ENCODE measurements at places on chromosomes 1 and 21.

GRCh38 chr21:17495680-17496079 lies 17.2 kb upstream of the CXADR start:
- peak; percentile 32 for DNase-seq

DNA sequence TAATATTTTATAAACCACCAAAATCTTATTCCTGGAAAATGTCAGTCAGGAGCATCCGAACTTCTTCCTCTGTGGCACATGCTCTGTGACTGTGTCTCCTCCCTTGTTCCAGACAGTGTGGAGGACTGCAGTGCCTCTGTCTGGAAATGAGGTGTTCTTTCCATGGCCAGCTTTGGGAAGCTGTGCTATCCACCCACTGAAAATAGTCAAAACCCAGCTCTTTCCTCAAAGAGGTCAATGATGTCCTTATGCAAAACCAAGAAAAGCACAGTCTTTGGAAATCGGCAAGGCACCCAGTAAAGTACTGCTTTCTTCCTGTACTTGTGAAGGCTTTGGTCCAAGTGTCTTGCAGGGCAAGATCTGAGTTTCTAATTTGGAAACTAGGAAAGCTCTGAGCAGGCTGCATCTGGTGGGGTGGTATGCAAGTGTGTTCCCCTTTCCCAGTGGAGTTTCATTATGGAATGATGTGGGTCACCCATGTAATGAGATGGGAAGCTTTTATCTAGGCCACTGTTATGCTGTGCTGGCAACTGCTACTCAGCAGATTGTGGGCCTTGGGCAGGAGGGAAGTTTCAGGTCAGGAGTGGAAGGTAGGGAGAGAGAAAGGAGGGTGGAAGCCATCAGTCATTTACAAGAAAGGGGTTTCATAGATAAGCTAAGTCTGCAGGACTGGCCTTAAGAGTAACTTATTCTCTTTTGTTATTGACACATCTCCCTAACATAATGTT lies 6.0 kb downstream of the KIAA0040 start:
- DNase-seq, result no peak

DNA sequence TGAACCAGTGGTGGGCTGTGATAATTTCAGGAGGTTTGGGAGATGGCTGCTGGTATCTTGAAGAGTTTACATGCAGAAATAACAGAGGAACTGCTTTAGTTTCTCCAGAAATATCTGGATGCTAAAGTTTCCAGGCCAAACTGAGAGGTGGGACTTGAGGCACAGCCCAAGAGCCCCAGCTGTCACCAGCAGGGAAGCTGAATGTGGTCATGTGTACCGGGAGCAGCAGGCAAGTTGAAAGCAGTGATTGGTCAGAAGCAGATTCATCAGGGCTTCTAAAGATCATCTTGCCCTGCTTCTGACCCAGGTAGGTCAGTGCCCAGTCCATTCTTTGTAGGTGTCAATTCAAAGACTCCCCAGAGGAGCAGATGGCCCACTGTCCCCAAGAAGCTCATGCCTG lies 7.9 kb upstream of the RPTN start:
- DNase-seq, result no peak

- no peak for DNase-seq
These were observed 31.2 kb upstream of the RGL1 start for GRCh38 chr1:183773482-183774274.

DNA sequence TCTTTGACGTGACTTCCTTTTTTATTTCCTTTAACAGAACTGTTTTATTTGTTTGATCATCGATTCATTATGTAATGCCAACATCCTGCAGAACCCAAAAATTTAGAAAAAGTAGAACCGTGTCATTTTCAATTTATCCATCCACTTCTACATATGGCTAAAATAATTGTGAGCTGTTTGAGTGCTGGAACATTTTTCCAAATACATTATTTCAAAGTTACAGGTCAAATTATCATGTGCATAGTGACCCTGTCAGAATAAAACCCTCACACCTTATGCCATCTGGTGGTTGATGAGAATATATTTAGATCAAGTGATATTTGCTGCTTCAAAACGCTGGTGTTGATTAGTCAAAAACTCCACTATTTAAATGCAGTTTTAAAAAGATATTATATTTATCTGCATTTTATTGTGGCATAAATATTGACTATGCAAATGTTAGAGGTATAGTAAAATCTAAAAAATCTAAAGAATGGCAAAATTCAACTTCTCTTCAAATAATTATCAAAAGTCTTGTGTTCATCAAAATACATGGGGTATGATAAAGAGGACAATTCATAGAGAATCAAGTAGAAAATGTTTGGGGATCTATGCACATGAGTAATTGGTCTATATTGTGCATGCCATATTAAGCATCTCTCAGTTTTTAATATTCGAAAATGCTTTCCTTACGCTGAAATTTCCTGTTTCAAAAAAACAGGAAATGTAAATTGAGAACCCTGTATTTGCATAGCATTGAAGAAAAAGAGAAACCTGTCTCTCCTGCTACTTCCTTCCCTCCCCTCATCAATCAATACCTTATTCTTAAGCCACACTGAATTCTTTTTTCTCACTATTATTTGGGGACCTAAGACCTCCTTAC lies 39.7 kb downstream of the UBE2U start:
- DNase-seq, result peak; percentile 73

DNA sequence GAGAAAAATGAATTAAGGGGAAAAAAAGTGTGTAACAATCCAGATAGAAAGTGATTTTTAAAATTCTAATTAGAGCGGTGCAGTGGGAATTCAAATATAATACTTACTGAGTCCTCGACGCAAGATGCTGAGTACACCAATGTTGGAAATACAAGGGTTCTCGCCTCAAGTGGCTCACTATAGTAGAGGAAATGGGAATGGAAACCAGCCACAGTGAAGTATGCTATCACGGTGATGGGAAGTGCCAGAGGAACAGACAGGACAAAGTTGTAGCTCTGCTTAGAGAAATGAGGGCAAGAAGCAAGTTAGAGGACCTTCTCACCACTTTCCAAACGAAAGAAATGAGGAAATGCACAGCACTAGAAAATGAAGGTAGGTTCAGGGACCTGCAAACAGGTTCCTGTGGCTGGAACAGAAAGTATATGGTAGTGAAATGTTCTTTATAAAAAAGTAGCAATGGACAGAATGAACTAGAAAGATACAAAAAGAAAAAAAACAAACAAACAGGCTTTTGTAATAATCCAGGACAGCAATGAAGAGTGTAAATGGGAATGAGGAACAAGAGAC lies 13.5 kb downstream of the EGLN1 start:
- no peak for DNase-seq

DNA sequence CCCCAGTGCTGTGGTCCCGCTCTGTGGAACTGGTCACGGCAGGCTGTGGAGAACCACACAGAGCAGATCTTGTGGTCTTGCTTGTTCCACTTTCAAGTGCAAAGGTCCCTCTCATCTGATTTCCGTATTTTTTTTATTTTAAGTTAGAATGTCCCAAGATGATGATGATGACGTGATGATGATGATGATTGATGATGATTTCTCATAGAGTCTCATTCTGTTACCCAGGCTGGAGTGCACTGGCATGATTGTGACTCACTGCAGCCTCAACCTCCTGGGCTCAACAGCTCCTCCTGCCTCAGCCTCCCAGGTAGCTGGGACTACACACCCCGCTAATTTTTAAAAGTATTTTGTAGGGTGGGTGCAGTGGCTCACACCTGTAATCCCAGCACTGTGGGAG lies 12.2 kb downstream of the EVA1C start:
- DNase-seq, result peak; percentile 83

DNA sequence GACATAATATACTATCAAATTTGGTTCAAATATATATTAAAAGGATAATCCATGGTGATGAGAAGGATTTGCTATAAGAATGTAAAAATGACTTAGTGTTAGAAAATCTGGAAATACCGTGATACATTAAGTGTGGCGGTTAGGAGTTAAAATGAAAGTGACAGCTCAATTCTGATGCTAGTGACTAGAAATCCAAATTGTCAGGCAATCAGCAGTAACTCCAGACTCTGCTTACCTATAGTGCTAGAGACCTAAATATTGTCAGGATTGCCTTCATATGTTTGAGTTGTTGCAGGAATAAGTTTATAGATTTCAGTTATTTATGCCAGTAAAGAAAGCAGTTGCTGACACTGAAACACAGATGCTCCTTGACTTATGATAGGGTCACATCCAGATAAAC lies 737.4 kb downstream of the MRPL39 start:
- no peak for DNase-seq

- DNase-seq, result no peak
These were observed 152.9 kb upstream of the DAB1 start for GRCh38 chr1:57576756-57577155.

- peak; percentile 96 for DNase-seq
These were observed 5.8 kb downstream of the IFI16 start for GRCh38 chr1:159015440-159015909.

GRCh38 chr1:89723863-89724262 lies 90.9 kb downstream of the LRRC8C start:
- DNase-seq, result peak; percentile 89

DNA sequence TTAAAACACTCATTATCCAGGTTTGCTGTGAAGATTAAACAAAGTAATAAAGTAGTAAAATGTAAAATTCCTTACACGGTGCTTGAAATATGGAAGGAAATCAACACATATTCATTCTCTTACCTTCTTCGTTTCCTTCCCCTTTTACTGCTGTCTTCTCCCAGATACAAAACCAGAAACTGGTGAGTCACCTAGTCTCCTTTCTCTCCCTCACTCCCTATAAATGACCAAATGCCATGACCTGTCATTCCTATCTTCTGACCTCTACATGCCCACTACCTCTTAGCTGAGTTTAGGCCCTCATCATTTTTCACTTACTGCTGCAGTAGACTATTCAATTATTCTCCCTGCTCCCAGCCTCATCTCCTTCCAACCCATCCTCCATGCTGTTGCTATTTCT lies 4.3 kb upstream of the NR1I3 start:
- DNase-seq, result no peak

GRCh38 chr1:107359472-107360241 lies 218.8 kb downstream of the NTNG1 start:
- DNase-seq, result no peak

GRCh38 chr1:39525366-39526165 lies 34.1 kb downstream of the BMP8A start:
- no peak for DNase-seq
